ENCODE measurements at places on chromosomes 7 and 10.

GRCh38 chr10:9992661-9993060 lies 1025.0 kb upstream of the CELF2 start:
- DNase-seq = no peak

- no peak for DNase-seq
Measured at GRCh38 chr7:97018126-97018601, 6.5 kb downstream of the DLX5 start.

DNA sequence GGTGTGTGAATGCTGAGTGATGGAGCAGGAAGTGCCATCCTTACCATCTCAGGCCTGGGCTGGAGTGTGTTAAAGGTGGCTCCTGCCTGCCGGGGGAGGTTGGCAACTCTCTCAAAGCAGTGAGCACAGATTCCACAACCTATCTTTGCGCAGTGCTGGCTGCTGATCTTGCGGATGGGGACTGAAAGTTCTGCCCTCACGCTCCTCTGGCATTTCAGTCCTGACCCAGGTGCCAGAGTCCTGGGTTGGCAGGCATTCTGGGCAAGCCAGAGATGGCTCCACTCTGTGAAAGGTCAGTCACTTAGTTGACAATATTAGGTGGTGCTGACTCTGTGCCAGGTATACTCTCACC lies 315.5 kb downstream of the RPS24 start:
- no peak for DNase-seq

- no peak for DNase-seq
Measured at GRCh38 chr7:157059534-157059933, 49.1 kb upstream of the MNX1 start.

DNA sequence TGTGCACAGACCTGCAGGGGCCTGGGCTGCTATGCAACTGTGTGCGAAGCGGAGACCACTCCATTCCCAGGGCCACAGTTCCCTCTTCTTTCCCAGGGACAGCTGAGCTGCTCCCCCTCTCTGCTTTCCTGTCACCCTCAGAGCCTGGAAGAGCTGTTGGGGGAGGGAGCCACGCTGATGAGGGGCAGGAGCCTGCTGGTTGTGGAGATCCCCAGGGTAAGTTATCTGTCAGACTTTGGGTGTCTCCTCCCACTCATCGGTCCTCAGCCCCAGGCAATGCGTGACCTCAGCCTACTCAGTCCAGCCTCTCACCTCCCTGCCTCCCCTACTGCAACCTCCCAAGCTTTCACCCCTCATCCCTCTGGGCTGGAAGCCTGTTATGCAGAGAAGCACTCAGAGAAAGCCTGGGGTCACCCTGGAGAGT lies 53.5 kb downstream of the ZNF467 start:
- no peak for DNase-seq

GRCh38 chr7:12601302-12601869 lies 30.9 kb downstream of the SCIN start:
- DNase-seq = no peak

DNA sequence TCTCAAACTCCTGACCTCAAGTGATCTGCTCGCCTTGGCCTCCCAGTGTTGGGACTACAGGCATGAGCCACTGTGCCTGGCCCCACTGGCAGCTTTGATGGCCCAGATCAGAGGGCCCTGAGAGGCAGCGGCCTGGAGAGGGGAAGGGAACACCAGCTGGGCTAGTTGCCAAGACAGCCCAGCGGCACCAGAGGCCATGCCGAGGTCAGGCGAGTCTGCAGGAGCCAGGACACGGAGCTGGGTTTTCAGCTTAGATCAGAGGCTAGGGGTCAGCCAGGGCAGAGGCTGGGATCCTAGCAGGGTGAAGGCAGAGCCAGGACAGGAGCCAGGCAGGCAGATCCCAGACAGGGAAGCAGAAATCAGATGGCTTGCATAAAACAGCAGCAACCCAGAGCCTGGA lies 92.9 kb downstream of the MYL10 start:
- no peak for DNase-seq

DNA sequence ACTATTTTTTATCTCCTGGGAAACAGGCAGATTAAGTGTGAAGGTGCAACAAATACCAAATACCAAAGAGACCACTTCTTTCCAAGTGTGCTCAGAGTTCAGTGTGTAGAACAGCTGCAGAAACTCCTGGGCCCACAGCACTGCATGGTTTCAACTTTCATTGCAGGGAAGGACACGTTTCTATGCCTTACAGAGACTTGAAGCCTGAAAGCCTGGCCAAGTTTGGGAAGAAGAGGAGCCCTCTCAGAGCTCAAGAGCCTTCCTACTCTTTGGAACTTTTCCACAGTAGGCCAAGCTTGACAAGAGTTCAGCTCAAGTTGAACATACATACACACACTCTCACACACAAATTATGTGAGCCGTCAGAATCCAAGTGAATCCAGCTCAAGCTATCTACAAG lies 2.5 kb downstream of the HOXA4 start:
- DNase-seq = no peak

- no peak for DNase-seq
Measured at GRCh38 chr7:101702362-101702850, 73.3 kb upstream of the MYL10 start.

- DNase-seq = no peak
Measured at GRCh38 chr10:58515291-58515941, 2.7 kb downstream of the BICC1 start.

GRCh38 chr10:89980166-89980565 lies 278.8 kb downstream of the KIF20B start:
- DNase-seq = no peak

GRCh38 chr7:88315522-88315921 lies 8.8 kb upstream of the STEAP4 start:
- DNase-seq = no peak

DNA sequence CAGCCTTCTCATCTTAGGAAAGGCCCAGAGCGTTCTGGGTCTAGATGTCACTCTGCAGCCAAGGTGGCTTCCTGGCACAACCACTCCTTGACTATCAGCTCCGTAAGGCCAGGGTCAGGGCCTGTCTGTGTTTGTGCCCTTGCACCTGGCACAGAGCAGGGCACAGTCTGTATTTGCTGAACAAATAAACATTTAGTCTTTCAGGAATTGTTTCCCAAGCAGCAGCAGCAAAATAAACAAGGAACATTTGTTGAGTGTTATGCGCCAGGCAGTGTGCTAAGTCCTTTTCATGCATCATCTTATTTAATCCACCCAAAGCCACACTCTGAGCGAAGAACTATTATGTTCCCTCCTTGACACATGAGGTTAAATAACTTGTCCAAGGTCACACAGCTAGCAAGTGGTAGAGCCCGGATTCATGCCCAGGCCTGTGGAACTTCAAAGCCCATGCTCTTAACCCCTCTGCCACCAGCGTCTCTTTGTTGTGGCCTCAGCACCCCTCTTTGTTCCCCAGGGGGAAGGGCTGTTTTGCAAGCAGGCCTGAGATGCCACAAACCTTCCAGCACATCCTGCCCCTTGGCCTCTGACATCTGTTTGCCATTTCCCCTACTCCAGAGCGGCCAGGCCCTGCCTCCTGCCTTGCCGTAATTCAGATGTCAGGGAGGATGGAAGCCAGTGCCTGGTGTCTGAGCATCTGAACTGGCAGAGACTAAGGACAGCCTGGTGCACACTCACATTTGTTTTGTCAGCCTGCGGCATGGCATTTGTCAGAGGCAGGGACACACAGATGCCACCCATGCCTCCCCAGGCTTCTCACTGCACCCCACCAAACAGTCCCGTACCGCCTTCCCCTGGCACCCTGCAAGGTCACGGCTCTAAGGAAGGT lies 325.8 kb upstream of the ZMIZ1 start:
- DNase-seq = no peak

DNA sequence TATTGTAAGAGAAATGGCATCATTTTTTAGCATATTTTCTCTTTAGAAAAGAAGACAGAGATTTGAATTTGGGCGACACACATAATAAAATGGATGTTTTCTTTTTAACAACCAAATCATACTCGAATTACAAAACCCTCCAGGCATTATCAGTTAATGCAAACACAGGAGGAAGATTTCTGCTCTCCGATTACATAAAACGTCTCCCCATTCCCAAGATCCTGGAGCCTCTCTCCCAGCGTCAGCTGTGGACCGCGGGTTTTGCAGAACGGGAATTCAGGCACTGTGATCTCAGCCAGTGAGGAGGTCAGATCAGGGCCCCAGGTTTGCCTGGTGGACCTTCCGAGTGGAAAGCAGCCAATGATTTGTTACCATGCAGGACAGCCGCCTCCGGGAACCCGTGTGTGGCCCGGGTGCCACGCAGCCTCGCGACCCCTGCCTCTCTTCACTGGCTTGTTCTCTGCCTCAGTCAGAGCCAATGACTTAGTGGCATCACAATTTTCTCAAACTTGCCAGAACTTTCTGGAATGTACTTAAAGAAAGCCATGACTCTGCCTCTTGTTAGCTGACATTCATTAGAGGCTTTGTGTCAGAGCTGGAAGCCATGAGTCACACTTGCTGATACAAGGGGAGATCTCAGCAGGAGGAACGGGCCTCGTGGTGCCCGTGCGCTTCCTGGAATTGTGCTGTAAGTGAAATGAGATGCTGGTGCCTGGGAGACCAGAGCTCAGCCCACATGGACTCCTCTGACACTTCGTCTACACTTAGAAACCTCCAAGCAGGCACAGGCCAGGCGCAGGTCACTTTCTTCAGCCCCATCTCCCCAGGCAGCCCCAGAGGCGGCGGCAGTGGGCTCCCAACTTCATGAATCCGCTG lies 246.1 kb downstream of the KLF6 start:
- no peak for DNase-seq

- DNase-seq = no peak
Measured at GRCh38 chr7:1676550-1677078, 6.5 kb downstream of the ELFN1 start.

Data from stimulated activated CD4-positive, alpha-beta T cell treated with anti-CD3 and anti-CD28 coated beads, Interleukin-4, amount 100 ng/mL, for 24 hours (primary cell).